ENCODE measurements at places on chromosomes 5 and 9.

DNA sequence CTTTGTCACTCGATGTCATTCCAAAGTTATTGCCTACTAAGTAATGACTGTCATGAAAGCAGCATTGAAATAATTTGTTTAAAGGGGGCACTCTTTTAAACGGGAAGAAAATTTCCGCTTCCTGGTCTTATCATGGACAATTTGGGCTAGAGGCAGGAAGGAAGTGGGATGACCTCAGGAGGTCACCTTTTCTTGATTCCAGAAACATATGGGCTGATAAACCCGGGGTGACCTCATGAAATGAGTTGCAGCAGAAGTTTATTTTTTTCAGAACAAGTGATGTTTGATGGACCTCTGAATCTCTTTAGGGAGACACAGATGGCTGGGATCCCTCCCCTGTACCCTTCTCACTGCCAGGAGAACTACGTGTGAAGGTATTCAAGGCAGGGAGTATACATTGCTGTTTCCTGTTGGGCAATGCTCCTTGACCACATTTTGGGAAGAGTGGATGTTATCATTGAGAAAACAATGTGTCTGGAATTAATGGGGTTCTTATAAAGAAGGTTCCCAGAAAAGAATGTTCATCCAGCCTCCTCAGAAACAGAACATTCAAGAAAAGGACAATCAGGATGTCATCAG is 11.3 kb downstream of the TLR4 start:
- DNase-seq, result no peak

DNA sequence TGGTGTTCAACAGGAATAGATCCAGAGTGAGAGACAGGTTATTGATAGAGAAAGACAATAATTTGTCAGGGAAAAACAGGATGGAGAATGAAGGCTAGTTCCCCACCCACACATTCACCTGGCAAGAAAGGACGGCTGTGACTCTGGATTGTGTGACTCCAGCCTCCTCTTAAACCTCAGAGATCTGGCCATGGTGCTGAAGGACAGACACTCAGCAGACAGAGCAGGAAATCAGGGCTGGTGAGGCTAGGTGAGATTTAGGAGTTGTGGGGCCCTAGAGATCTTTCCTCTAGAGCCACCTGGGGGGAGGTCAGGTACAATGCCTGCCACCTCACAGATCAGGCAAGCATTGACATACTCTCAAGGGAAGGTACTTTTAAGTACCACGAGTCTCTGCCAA is 15.2 kb downstream of the OR1B1 start:
- DNase-seq, result no peak

- DNase-seq, result peak; percentile 34
Observed at GRCh38 chr5:84436866-84437265, 52.2 kb upstream of the EDIL3 start.

DNA sequence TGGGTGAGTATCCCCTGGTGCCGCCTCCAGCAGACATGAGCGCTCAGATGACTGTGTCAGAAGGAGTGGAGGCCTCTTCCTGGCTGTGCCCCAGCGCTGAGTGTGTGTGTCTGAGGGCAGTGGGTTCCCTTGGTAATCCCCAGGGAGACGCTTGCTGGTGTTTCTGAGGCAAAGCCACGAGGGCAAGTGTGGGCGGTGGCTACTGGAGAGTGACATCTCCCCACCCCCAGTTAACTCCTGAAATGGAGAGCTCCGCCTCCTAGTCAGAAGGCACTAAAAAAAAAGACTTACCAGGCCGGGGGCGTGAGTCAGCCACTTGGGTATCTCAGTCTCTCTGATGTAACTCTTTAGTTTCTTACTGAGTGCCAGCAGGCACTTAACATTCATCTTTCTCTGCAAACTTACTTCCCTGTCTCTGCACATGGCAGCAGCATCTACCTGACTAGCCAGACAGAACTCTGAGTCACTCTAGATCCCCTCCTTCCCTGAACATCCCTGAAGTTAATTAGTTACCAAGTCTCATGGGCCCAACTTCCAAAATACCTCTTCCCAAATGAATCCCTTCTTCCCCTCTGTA is 19.3 kb downstream of the ORM2 start:
- DNase-seq, result peak; percentile 93

GRCh38 chr5:94793113-94793815 is 174.8 kb downstream of the SLF1 start:
- peak; percentile 97 for DNase-seq

DNA sequence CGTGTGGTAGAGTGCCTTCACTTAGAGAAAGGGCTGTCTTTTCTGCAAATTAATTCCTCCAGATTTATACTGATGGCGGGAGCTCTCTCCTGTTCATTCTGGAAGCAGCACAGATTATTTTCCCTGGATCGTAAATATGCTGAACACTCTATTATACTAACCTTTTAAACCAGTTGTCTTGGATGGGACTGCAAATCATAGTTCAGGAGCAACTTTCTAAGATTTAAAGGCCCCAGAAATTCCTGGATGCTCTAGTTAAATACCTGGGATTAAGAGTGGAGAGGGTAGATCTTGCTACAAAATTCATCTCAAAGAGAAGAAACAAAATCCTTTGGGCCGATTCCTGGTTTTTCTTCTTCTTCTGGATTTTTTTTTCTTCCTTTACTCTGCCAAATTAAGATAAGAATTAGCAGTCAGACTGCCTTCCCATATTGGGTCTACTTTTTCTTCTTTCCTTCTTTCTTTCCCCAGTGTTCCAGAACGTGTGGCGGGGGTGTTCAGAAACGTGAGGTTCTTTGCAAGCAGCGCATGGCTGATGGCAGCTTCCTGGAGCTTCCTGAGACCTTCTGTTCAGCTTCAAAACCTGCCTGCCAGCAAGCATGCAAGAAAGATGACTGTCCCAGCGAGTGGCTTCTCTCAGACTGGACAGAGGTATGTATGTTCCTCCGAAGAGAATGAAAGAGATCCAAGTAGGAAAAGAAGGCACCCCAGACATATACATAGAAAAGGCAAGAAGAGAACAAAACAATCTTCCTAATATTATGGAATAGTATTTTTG is 262.7 kb downstream of the SAXO1 start:
- no peak for DNase-seq

DNA sequence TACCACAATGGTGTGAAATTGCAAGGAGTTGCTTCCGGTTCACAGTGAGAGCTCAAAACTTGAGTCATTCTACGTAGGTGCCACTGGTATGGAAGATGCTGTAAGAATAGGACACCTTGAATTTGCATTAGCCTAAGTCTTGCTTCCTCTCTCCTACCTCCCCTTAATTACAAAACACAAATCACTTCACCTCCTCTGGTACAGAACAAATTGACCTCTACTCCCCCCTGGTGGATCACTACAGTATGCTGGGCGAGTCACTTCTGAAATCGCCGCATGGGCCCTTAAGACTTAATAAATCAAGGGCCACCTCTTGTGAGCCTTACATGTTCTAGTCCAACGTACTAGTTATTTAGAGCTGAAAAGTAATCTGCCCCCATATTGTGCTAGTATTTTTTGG is 145.3 kb upstream of the SMARCA2 start:
- no peak for DNase-seq
